WTC11 (cell line): ENCODE measurements at places on chromosomes 3 and 15.

DNA sequence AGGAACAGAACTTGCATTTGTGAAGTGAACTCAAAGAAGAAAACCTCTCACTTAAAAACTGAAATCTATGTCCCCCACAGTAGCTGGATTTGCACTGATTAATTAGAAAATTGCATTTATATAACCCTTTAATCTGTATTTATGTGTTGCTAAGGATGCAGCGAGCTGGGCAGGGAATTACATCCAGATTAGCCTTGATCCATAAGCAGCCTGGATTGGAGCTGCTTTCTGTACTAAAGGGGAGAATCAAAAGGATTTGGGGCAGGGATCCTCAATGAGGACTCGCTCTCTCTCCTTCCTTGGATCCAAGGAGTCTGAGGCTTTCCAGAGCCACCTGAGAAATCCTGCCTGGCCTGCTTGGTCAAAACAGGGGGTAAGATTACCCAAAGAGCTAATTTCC lies 125.9 kb downstream of the TLE3 start:
- DNase-seq, result no peak

DNA sequence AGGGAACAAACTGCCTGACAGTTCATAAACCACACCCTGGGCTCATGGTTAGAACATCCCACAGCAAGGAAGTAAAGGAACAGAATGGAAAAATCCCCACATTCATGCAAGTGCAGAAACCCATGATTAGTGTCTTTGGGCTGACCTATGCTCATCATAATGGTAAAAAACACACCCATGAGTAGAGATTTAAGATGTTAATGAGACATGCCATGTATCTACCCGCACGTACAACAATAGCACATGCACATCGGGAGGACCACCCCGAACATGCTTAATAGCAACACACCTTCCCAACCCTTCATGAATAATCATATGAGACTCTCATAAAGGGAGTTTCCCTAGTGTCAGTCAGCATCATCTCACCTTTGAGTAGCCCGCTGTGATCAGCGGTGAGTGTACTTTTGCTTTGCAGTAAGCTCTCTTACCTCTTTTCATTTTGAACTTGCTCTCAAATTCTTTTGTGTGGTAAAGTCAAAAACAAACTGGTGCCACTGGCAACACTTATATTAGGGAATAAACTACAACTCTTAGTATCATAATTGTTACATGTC lies 23.2 kb downstream of the ZBED2 start:
- no peak for DNase-seq

GRCh38 chr3:86282106-86282787 lies 708.7 kb downstream of the VGLL3 start:
- no peak for DNase-seq

- no peak for DNase-seq
Observed at GRCh38 chr3:126621627-126622345, 33.1 kb downstream of the TXNRD3 start.

GRCh38 chr15:64185146-64185911 lies 22.5 kb upstream of the PPIB start:
- DNase-seq, result no peak

- no peak for DNase-seq
Observed at GRCh38 chr15:84035399-84035766, 200.2 kb upstream of the GOLGA6L4 start.

DNA sequence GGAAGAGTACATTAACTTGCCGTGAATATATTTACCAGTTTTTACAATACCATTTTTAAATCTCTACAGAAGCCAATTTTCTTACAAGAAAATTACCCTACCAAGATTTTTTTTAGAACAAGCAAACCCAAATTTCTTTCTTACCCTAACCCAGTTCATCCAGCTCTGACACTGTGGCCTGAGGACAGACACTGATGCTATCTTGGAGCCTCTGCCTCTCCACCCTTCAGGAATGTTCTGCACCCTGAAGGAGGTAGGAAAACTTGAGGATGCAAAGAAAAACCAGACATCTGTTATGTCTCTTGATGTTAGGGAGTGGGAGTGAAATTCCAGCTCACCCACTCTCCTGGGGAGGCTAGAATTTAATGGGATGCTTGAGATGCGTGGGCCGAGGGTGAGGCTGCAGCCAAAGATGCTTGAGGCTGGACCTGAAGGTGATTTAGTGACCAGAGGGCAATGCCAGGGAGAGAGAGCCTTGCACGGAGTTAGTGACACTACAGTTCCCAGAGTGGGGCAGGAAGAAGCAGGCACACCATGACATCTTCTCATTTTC lies 69.9 kb downstream of the LIPC start:
- DNase-seq, result no peak

GRCh38 chr3:192879346-192880031 lies 38.2 kb downstream of the MB21D2 start:
- DNase-seq, result peak; percentile 53

GRCh38 chr3:158953131-158953530 lies 151.3 kb downstream of the MFSD1 start:
- DNase-seq, result no peak

DNA sequence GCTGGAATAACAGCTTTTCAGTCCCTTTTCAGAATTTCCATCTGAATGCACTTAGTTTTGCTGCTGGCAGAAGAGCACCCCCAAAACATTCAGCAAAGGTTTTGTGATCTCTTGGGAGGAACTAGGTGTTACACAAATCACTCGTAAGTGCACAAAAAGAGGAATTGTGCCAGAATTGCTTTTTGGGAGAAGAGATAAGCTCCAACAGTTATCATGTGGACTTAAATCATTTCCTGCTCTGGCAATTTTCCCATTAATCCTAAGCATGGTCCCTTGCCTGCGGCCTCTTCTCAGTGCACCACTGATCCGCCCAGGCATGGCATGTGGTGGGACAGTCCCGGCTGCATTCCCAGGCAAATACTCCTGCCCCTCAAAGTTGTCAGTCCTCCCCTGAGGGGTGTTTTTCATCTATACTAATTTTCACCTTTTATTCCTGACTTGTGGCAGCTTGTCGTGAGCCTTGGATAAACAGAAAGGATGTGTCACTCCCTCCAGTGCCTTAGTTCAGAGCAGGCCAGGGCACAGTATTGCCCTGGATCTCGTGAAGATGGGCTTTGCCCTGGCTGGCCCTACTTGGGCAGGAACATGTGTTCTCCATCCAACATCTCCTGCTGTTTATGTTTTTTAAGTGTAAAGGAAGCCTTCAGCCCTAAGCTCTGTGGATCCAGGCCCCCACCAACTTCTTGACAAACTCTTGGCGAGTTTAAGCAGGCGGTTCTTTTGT lies 44.6 kb upstream of the VILL start:
- DNase-seq, result no peak

DNA sequence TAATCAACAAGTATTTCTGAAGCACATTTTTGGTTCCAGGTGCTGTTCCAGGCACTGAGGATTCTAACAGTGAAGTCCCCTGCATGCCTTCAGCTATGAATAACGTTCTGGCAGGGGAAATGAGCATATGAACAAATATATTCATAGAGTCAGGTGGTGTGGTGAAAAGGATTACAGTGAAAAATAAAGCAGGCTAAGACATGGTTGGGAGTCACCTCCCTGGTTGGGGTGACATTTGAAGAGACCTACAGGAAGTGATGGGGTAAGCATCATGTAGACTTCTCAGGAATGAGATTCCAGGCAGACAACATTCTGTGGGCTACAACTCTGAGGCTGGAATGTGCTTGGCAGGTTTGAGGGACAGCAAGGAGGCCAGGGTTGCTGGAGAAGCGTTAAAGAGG lies 15.0 kb downstream of the FRMD4B start:
- no peak for DNase-seq

- DNase-seq, result no peak
Observed at GRCh38 chr3:196754091-196754981, 14.7 kb downstream of the PAK2 start.

DNA sequence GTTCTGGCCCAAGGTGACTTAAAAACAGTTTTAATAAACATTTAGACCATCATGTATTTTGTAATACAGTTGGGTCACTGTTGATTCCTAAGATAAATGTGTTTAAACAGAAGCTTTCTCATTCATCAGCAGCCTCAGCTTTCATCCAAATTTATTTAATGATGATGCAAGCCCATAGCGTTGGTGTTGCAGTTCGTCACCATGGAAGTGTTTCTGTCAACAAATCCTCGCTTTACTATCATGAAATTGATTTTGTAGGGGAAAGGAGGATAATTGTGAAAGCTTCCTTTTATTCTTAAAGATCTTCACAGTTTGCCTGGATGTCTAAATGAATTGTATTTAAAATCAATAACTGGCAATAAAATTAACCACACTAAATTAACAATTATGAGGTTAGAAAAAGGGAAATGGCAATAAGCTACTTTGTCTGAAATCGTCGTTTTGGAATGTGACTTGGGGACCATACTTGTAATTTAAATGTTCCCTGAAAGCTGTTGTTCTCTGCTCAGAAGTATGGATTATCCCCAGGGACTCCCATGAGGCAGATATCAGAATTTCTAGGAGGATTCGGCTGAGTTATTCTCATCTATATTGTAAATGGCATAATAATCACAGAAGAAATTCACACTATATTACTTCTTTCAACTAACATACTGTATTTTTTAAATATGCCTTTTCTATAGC lies 29.0 kb downstream of the CMSS1 start:
- no peak for DNase-seq

DNA sequence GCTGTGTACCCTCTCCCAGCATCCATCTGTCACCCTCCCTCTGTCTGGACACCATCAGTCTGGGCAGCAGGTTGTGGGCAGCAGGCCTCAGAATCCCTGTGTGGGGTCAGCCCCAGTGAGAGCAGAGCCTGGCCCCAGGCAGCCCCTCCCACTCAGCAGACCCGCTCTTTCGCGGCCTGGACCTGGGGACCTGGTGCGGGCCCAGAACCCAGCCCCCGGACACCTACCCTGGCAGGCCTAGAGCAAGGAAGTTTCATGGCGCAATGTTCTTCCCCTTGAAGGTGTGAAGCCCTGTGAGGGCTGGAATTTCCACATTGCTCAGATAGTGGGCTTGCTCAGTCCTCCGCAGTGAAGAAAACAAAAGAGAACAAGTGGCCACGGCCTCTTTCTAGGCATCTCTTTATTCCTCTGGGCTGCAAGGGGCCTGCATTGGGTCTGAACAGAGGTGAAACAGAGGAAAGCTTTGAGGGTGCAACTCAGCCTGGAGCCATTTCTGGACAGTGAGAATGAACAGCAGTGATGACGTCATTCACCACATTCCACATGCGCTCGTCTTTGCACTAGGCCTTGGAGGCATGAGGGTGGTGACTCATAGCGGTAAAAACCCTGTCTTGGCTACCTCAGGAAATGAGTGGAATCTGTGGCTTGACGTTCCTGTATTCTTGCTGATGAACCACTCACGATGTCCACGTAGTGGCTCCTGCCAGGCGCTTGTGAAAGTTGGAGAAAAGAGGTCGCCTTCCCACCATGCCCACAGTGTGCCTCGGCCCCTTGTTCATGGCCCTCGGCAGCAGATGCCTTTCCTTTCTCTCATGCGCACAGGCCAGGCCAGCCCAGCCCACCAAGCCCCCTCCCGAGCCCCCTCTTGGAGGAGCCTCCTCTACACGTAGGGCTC lies 66.1 kb downstream of the SLC30A4 start:
- DNase-seq, result no peak

GRCh38 chr15:60973637-60974415 lies 255.3 kb downstream of the RORA start:
- DNase-seq, result no peak

DNA sequence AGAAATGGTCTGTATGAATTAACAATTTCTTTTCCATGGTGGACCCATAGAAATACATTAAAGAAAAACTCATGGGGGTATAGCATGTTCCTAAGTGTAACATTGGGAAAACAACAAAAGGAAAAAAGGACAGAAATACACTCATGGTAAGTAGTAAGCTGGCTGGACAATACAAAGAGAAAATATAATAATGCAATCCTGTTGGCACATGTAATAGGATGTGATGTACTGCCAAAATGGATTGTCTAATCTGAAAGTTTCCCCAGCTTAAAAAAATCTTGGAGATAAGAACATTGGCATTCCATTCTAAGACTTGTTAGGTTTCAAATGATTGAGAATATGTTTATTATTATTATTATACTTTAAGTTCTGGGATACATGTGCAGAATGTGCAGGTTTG lies 128.1 kb downstream of the MBNL1 start:
- DNase-seq, result no peak

DNA sequence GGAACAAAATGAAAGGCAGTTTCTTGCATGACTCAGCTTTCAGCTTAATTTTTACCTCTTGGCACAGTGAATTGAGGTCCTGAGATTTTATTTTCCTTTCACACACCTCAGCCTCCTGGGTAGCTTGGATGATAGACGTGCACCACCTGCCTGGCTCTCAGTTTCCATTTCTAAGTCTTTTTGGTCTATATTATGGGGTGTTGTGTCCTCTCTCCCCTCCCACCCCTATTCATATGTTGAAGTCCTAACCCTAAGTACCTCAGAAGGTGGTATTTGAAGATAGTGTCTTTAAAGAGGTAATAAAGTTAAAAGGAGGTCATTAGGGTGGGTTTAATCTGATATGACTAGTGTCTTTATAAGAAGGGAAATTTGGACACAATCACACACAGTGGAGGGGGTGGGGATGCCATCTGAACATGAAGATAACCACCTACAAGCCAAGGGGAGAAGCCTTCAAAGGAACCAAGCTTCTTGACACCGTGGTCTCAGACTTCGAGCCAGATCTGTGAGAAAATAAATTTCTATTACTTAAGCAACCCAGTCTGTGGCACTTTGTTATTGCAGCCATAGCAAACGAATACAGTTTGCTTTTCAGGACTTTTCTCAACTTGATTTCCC lies 85.2 kb downstream of the STRIT1 start:
- DNase-seq, result no peak

DNA sequence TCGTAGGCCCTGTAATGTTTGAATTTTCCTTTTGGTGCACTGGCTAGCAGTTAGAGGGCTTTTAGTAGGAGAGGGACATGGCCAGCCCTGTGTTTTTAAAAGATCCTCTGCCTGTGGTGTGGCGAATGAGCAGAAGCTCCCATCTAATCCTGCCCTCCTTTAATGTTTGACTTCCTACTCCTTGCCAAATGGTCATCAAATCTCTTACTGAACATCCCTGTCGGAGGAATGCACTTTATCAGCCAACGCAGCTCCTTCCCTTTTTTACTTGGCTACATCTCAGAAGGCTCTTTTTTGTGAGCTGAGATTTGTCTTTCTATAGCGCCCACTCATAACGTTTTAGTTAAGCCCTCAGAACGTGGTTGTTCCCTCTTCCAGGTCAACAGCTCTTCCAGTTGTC lies 44.8 kb downstream of the MAP2K5 start:
- DNase-seq, result no peak

- DNase-seq, result no peak
Observed at GRCh38 chr3:36401056-36401455, 20.8 kb downstream of the STAC start.

DNA sequence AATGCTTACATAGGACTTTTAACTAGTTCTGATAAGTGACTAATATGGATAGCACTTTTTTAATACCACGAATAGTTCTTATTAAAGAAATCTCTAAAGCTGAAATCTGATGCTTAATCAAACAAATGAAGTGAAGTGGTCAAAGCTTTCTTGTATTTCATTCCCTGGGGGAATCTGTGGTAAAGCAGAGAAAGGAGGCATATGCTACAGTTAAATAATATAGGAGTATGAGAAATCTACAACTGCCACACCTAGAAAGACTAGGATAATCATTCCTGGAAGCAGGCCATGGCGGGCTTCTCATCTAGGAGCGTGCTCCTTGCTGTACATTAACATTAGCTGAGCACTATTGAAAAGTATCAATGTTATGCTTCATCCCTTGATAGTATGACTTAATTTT lies 835.7 kb downstream of the OTOL1 start:
- no peak for DNase-seq
